NCI-H1436 (cell line): ENCODE measurements at places on chromosomes 16 and 17.

DNA sequence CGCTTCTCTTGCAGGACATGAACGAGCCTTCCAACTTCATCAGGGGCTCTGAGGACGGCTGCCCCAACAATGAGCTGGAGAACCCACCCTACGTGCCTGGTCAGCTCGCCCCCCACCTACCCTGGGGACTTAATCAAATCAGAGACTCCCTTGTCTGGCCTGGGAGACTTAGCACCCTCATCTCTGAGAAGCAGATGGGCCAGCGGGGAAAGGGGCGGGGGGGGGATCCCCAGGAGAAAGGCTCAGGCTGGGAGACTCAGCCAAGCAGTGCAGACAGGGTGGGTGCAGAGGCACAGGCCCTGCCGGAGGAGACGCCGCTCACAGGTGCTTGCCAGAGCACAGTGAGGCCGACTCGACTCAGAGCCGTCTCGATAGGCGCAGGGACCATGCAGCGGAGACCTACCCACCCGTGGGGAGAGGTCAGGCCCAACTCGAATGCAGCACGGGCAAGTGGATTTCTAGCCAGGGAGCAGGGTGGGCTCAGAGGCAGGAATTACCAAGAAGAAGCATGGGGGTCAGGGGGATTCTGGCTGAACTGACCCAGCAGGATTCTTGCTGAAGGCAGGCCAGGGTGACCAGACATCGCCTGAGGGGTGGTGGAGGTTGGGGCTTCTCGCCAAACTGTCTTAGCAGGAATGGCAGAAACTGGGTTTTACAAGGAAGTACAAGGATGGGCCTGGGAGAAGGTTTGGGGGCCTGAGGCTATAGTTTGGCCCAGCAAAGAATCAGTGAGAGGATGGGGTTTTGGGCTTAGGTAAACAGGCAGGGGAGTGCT is 9.7 kb downstream of the GAA start:
- DNase-seq = no peak

DNA sequence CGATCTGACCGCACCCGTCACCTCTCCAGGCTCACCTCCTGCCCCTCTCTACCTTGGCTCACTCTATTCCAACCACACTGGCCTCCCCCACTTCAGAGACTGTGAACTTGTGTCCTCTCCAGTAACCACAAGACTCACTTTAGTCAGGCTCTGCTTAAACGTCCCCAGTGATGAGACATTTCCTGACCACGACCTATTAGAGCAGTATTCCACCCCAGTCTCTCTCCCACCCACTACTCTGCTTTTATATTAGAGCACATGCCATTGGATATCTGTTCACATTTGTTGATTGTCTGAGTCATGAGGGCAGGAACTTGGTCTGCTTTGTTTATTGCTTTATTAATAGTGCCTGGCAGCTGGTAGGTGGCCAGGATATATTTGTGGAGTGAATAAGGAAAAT is 20.1 kb downstream of the COX11 start:
- DNase-seq = no peak

- DNase-seq = no peak
These were observed 652.9 kb upstream of the C16orf82 start for GRCh38 chr16:26413780-26414179.

GRCh38 chr17:51269991-51270390 is 9.6 kb downstream of the UTP18 start:
- no peak for DNase-seq

DNA sequence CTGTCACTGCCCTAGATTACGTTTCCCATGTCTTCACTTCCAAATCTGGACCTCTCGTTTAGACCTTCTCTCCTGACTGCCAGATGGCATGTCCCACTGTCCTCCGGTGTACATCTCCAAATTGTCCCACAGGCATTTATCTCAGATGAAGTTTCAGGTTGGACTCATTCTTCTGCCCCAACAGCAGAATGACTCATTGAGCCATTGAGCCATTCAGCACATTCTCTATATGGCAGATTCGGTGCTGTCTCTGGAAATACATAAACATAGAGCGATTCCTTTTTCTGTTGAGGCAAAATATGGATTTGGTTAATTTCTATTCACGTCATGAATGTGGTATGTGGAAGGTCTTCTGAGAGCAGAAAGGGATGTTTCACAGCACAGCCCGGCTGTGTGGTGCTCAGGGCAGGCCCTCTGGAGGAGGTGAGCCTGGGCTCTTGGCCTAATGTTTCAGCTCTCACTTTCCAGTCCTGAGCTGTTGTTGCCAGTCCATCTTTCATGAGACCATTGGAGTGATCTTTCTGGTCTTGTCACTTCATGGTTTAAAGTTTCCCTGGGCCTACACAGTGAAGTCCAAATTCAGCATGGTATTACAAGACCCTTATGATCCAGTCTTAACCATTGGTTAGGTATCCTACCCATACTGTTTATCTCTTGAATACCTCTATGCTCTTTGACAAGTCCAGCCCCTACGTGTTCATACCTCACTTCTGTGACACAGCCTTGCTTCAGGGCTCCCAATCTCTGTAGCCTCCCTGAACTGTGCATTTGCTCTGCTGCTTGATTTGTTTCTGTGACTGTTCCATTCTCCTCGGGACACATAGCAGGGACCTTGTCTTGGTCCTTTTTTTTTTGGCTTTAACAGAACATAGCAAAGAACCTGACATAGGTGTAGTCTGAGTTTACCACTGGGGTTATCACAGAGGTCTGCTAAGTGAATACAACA is 15.9 kb downstream of the HAPSTR1 start:
- DNase-seq = no peak

- no peak for DNase-seq
These were observed 398.5 kb downstream of the ZFHX3 start for GRCh38 chr16:72649254-72649944.

GRCh38 chr17:33968350-33969044 is 286.6 kb upstream of the CCL2 start:
- no peak for DNase-seq

- DNase-seq = no peak
These were observed 17.8 kb upstream of the HNF1B start for GRCh38 chr17:37762666-37763065.

DNA sequence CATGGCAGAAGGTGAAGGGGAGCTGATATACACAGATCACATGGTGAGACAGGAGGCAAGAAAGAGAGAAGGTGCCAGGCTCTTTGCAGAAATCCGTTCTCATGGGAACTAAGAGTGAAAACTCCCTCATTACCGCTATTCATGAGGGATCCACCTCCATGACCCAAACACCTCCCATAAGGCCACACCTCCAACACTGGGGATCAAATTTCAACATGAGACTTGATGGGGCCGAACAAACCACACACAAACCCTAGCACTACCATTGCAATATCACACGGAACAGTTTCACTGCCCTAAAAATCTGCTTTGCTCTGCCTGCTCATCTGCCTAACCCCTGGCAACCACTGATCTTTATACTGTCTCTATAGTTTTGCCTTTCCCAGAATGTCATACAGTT is 34.8 kb downstream of the C17orf67 start:
- DNase-seq = peak; percentile 77

DNA sequence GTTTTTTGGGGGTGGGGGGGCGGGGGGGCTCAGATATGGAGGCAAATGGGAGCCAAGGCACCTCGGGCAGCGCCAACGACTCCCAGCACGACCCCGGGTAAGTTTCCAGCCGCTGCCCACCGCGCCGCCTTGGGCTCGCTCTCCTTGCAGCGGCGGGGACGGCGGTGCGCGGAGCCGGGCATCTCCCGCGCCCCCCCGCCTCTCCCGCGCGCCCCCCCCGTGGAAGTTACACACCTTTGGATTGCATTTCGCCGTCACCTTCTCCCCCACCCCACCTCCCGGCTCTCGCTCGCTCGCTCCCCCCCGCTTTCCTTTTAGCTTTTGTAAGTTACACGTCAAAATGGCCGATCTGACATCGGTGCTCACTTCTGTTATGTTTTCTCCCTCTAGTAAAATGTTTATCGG is 387 bp downstream of the MSI2 start:
- peak; percentile 40 for DNase-seq
